Forelimb muscle (tissue), 1 donor: ENCODE measurements at places on chromosomes 6 and 20.
A peak's percentile ranks its signal among the peaks of the same experiment; 100 is the strongest.

DNA sequence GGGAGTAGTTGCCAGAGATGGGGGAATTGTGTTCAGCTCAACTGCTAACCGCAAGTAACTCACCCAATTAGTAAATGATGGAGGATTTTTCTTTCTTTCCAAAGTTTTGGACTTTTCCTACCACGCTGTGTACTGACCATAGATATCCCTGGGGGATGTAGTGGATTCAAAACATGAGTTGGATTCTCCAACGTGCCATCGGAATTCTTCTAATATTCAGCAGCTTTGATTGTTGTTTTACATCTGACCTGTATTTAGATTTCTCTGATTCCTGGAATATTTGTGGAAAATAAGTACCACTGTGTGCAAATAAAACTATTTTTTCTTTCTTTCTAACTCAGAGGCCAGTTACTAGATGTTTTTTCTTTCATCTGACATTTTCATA is 1.1 kb downstream of the CCDC170 start:
- no peak for DNase-seq

DNA sequence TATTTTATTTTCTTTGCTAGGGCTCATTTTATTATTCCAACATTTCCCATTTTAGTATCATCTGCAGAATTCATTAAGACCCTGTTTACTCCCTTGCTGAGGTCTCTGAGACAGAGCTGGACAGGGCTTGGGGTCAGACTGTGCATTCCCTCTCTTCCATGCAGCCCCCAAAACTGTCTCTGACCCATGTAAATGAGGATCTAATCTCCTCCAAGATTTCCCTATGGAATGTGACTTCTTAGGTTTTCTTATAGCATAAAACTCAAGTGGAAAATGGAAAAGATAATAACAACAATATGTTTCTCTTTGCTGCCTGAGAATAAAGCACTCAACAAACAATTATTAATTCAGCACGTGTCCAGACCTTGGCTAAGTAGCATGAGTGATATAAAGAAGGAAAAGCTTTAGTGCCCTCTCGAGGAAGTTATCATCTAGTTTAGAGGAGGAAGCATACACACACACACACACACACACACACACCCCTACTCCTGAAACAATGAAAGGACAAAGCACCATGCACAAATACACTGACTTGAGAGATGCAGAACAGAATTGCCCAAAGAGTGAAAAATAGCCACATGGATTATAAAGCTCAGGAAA is 815.5 kb downstream of the BCKDHB start:
- DNase-seq: peak; percentile 78

DNA sequence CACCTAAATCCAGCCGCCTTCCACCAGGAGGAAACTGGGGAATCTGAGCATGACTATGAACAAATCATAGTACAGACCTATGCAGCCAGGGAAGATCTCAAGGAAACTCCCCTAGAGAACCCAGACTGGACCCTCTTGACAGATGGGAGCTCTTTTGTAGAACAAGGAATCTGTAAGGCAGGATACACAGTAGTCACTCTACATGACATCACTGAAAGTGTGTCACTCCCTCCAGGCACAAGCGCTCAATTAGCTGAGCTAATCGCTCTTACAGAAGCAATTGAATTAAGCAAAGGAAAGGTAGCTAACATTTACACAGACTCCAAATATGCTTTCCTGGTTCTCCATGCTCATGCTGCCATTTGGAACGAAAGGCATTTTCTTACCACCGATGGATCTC is 36.8 kb downstream of the PLN start:
- DNase-seq: no peak

DNA sequence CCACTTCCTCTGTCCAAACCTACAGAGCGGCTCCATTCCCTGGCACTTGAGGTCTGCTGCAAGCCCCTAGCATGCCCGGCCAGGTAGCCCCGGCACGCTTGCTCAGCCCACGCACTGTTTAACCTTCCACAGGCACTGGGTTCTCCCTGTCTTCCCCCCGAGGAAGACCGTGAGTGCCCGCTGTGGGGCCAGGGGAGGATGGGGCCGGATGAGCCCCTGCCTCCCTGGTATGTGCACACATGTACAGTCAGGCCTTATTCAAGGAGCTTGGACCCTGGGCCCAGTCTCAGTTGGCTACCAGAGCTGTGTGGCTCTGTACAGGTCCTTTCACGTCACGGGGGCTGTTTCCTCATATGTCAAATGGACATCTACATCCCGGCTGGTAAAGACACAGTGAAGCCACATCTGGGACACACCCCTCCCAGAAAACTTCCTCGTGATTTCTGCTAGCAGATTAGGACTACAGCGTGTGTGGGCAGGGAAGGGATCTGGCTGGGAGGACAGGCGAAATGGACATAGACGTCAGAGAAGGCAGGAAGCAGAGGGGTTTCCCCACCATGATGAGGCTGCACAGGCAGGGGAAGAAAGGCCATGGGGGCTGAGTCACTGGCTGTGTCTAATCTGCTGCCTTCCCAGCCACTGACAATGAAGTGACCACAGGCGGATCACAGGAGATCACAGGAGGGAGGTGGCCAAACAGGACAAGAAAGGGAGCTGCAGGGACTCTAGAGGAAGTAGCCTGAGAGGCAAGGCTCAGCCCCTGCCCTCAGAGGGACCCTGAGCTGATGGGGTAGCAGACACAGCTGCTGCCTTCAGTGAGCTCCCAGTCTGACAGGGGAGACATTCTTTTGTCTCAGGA is 62.9 kb downstream of the MRPL14 start:
- no peak for DNase-seq

DNA sequence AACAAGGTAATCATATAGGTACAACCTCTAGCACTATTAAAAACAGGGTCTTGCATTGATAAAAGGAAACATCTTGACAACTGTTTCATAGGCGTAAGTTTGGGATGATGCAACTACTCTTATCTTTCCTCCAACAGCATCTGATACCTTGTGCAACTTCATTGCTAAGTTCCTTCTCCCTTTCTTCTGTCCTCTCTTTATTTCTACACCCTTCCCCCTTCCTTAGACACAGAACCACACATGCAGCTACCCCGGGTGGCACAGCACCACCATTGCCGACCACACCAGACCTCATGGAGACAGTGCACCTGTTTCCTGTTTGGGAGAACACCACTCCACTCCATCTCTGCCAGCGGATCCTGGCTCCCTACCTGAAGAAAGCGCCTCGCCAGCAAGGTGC is 14.4 kb downstream of the MYB start:
- DNase-seq: no peak

DNA sequence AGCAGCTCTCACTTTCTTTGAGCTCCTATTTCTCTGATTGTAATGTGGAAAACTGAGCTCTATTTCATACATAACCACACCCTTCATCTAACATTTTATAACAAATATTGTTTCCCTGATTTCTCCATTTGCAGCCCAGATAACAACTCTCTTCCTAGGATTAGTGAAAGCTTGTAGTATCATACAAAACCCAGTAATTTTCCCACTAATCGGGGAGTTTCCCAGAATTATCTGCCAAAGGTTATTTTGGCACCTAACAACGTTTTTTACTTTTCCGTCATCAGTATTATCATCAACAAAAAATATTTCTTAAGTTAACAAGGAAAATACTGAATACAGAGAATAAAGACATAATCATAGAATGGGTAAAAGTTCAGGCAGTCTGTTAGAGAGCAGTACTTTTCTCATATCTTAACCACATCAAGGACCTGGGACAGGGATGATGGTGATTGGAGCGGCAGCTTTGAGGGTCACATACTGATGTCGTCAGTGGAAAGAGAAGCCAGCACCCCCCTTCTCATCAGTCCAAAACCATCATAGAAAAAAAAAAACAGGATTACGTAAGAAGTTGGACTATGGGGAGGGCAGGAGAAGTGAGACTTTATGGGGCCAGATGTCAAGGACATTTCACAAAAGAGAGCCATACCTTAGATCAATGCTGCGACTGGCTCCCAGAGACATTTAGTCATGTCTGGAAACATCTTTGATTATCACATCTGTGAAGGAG is 166.1 kb upstream of the TNFAIP3 start:
- no peak for DNase-seq

DNA sequence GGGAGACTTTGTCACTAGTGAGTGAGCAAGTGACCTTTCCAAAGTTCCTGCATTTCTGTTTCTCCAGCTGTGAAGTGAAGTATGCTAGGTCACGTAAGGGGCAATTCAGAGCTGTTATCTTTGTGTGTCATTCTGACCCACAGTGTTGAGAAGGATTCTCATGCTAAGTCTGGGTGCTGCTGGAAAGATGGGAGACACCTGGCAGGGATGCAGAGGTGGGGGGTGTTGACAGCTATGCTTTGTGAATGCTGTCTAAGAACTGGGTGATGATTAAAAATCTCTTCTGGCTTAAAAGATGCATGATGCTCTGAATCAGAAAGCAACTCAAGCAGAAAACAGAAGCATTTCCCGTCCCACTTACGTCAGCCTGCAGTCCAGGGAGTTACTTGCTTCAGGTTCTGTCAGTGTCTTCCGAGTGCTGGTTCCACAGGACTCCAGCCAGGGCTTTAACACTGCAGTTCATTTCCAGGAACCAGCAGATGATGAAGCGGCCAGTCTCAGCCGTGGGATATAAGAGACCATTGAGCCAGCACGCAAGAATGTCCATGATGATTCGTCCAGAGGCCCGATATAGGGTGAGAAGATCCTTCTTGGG is 30.9 kb upstream of the ASXL1 start:
- DNase-seq: no peak

GRCh38 chr20:45087814-45088213 is 13.1 kb downstream of the KCNS1 start:
- DNase-seq: no peak

GRCh38 chr6:67680297-67680932 is 954.7 kb upstream of the ADGRB3 start:
- no peak for DNase-seq

DNA sequence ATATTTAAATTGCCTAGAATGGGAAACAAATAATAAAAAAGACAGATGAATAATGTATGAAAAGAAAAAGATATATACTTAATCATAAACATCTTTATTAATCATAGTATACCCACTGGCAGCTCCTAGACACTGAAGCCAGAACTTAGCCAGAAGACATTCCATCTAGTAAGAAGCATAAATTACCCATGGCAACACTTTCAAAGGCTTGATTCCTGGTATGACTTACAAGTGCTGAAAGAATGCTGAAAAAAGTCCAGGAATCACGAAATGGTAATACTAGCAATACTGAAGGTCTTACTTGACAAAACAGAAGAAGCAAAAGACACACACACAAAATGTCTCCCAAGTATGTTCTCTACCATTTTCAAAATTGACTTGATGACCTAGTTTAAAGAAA is 38.0 kb downstream of the RWDD2A start:
- DNase-seq: no peak

DNA sequence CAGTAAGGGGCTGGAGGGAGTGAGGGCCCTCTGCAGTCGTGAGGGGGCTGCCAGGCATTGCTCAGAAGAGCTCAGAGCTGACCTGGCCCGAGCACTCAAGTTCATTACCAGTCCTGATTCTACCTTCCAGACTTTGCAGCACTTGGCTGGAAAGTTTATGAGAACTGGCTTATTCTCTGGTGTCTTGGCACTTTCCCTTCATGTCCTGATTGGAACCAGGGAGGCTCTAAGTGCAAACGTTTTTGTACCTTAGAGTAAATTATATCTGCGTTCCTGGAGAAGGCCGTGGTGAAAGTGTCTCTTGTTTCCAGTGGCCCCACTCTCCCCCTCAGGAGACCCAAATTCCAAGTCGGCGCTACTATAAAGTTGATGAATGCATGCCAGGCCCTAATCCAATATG is 402.3 kb downstream of the CDC5L start:
- DNase-seq: no peak

GRCh38 chr20:51042657-51043247 is 19.8 kb upstream of the KCNG1 start:
- no peak for DNase-seq
